Erythroblast (primary cell): ENCODE measurements at places on chromosomes 5 and 9.

DNA sequence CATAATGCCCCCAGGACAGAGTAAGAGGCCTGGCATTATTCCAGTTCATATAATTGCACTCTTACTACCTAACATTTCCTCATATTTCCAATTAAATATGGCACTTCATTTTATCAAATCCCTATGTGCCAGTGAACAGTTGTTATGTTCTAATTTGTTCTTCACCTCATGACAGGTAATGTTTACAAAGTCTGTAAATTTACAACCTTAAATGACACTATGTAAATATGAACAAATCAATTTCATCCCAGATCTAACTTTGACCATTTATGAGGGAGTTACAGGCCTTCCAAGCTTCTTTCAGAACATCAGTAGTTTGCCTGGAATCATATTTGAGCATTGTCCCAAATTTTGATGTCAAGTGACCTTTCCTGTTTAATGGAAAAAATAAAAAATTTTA lies 592.6 kb upstream of the CDH6 start:
- no peak for DNase-seq

DNA sequence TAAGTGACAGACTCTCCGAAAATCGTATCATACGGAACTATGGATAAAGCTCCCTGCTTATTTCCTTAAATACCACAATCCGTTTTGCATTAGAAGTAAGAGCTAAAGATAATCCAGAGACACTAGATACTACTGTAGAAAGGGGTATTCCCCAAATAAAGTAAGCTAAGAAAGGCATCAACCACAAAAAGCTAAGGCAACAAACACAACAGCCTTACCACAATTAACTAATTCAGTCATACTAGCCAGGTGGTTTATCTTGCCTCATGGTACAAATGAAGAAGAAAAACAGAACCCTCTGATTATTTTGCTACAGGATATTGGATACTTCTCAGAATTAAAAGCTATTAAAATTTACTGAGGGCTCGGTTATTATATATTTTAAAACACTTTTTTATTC lies 14.1 kb downstream of the ERP44 start:
- peak; percentile 47 for DNase-seq

DNA sequence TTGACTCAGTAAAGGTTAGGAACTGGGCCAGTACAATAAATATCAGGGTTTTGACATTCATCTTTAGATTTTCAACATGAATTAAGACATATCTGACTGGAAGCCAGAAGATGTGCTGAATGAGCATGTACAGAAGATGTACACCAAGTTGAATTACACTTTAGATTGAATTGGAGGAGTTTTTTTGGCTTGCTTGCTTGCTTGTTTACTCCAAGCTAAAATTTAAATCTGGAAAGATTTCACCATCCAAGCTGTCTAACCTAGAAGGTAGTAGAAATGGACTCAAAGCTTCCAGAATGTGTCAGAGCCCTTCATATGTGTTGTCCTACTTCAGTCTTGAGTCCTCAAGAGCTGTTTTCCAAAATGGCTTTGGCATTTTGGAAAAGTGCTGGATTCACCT lies 49.0 kb upstream of the FCHO2 start:
- no peak for DNase-seq

DNA sequence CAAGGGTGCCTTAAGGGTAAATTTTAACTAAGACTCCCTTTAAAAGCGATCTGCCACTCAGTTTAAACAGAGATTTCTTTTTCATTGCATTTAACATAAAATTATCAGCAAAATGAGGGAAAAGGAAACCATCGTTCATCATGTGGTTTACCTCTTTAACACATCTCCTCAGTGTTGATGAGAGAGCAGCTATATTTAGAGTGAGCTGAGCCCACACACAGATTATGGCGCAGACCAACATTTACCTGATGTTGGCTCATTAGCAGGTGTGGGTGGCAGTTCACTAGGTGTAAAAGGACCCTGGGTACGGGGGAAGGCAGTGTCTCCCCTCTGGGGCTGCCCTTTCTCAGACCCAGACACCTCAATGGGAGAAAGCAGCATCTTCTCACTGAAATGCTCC lies 149.8 kb downstream of the ENTREP1 start:
- no peak for DNase-seq

- DNase-seq = peak; percentile 38
These were observed 33.9 kb downstream of the TRIP13 start for GRCh38 chr5:926417-927171.

DNA sequence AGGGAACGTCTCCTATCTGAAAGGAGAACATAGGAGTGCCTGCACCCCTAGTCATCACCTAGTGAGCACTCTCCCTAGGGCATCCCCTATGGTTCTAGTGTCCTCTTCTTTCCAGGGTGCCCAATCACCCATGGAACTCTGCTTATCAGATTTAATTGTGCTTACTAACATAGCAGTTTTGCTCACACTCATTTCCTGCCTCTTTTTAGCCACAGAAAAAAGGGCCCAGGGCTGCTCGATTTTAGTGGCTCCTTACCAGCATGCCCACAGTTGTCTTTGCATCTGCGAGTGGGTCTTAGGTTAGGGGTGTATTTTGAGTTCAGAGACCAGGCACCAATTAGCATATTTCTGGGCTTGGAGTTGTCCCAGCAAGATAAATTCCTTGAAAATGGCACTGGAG lies 1110.2 kb downstream of the TAF11L14 start:
- DNase-seq = no peak

GRCh38 chr5:173919443-173919842 lies 31.3 kb downstream of the CPEB4 start:
- DNase-seq = no peak

DNA sequence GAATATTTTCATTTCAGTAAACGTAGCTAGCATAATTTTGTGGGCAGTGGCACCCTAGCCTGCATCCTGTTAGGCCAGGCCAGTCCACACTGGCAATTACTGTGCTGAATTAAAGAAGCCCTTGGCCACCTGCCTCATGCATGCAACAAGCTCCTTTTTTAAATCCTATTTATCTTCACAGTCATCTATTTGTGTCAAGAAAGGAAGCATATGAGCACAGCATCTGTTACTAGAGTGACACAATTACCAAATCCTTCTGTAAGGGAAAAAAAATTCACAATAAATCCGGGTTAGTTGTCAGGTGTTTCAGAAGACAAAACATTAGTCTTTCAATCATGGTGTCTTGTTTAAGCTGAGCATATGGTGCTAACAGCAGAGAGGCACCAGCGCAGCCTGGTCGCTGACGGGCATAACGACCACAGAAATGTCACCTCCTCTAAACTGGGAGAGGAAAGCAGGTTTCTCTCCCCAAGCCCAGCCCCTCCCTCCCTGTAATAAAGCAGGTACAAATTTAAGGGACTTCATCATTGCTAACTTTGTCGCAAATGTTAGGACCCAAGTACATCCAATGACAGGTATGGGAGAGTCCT lies 520.6 kb downstream of the CTNND2 start:
- no peak for DNase-seq

GRCh38 chr9:69047371-69047770 lies 11.8 kb downstream of the FXN start:
- no peak for DNase-seq

GRCh38 chr5:175226506-175226905 lies 217.5 kb downstream of the DRD1 start:
- DNase-seq = no peak

DNA sequence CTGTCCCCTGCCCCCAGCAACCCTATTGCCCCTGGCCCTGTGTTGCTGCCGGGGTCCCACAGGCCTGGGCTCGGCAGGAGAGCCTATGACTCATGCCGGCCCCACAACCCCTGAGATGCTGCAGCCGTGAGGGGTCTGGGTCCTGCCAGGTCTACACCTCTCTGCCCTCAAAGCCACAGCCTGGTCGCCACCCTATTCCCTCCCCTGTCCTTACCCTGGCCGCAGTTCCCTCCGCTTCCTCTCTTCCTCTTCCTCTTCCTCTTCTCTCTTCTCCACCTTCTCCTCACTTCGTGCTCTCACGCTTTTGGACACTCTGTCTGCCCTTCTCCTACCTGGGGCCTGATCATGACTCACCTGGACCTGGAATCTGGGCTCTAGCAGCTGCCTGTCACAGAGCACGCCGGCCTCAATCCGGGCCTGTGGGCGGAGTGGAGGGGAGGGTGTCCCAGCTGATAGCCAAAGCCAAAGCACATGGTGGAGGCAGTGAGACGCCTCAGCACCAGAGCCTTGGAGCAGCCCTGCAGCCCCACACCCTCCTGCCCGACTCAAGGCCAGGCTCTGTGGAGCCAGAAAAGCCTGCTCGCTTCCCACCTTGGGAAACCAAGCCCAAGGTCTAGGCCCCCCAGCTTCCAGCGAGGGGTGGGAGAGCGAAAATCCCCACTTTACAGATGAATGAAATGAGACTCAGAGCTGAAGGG lies 26.8 kb upstream of the CSF1R start:
- no peak for DNase-seq

DNA sequence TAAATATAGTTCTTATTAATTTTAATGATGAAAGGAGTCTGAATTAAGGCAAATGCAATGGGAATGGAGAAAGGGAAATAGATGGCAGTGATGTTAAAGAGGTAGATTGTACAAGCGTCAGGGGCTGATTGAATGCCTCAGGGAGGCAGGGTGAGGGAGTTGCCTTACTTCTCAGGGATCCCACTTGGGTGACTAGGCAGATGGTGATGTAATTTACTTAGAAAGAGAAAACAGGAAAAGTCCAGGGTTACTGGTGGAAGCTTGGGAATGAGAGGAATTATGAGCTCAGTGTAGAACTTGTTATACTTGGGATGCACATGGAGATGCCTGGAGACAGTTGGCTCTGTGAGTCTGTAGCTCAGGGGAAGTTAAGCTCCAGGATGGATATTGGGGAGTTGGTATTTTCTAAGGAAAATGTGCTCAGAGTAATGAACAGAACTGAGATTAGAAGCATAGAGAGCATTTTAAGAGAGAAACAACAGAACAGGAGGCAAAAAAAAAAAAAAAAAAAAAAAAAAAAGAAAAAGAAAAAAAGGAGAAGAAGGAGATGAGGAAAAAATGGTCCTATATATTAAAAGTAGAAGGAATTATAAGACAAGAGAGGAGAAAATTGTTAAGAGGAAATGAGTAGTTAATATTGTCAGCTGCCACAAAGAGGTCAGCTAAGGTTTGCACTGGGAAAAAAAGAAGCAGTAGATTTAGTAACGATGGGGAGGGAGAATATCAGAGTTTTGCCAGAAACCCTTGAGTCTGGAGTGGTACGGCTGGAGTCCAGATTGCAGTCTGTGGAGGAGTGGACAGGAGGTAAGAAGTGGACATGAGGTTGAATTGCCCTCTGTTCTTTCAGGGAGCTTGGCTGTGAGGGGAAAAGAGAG lies 88.0 kb upstream of the ELL2 start:
- DNase-seq = peak; percentile 40

DNA sequence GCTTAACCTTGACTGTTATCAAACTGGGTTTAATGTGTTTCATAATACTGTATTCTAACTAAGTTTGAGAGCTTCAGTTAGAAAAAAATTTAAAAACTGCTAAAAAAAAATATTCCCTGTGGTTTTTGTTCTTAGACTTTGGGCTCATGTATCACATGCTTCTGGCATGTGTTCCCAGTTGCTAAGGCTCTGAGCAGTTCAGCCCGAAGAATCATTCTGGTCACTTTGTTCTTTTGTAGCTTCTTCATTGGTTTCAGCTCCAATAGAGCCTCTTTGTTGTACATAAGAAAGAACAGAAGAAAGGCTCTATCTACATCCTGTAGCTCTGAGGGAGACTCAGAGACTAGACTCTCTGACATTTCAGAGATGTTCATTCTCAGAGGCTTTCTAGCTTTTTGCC lies 25.6 kb downstream of the KCNN2 start:
- DNase-seq = no peak

- DNase-seq = no peak
These were observed 78.4 kb upstream of the ITGA1 start for GRCh38 chr5:52709167-52709925.

DNA sequence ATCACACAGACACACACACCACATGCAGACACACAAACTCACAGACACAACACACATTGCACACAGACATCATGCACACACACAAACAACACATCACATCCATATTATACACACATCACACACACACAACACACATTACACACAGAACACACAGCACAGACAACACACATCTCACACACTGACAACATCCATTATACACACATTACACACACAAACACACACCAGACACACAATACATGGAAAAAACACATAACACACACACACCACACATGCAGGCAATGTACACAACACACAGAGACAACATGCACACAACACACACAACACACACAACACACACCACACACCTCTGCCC lies 4.8 kb upstream of the CCDC187 start:
- no peak for DNase-seq

DNA sequence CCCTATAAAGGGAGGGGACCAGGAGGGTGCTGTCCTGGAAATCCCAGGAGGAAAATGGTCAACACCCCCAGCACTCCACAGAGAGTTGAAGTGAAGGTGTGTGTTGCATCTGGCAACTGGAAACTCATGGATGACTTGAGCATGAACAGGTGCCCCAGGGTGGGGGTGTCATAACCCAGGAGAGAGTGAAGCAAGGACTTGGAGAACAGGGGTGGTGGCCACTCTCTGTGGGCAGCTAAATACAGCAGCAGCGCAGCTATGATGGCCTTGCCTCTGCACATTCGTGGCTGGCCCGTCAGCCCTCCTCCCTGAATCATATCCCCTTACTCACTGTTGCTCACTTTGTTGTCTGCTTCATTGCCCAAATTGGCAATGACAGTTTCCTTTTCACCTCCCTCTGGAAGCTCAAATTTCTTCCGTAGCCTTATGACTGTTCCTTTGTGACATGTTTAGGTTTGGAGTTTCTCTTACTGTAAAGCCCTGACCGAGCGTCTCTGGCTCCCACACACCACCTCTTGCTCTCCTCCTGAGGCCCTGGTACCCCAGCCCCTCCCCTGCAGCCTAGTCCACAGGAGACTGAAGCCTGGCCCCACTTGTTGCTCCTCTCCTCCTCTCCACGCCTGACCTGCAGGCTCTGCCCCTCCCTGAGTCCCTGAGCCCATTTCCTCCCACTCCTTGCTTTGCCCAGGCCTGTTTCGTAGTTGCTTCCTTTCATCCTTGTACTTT lies 185.8 kb downstream of the CD180 start:
- no peak for DNase-seq

DNA sequence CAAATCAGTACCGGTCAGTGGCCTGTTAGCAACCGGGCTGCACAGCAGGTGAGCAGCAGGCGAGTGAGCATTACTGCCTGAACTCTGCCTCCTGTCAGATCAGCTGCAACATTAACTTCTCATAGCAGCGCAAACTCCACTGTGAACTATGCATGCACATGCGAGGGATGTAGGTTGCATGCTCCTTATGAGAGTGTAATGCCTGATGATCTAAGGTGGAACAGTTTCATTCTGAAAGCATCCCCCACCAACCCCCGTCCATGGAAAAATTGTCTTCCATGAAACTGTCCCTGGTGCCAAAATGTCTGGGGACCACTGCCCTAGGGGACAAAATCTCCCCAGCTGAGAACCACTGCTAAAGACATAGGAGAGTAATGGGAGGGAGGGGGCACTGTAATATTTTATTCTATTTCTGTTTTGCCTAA lies 51.1 kb downstream of the P4HA2 start:
- DNase-seq = peak; percentile 12

DNA sequence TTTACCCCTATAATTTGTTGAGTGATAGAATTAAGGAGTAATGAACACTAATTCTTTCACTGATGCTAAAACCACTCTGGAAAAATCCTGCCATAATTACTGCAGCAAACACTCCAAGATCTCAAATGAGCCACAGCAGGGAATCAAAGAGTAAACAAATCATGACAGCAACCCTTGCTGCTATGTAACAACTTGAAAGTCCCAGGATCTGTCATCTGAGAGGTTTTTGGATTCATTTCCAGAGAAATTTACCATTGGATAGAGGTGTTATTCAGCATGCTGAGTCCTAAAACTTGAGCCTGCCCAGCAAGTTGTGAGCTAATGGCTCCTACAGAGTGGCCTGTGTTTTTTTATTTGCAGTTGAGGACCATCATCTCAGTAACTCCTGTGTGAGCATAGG lies 59.2 kb downstream of the PRLR start:
- DNase-seq = no peak

GRCh38 chr9:135559606-135560005 lies 1.9 kb upstream of the PAEP start:
- DNase-seq = no peak
